ENCODE measurements at places on chromosomes 12 and 14.

DNA sequence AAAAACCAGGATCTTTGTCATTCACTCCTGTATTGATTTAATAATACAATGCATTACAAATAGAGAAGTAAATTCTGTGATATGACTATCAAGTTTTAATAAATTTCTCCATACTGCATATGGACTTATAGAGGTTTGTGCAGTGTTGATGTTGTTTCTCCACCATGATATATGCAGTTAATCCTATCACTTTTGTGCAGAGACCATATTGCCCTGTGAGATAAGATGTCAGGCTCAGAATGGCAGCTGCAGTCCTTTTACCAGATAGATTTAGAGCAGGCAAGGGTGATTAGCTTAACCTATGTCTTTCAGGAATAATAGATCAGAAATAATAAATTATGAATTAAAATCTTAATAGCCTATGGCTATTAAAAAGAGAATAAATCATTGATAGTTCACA is 38.6 kb upstream of the KCNJ8 start:
- DNase-seq, result no peak

DNA sequence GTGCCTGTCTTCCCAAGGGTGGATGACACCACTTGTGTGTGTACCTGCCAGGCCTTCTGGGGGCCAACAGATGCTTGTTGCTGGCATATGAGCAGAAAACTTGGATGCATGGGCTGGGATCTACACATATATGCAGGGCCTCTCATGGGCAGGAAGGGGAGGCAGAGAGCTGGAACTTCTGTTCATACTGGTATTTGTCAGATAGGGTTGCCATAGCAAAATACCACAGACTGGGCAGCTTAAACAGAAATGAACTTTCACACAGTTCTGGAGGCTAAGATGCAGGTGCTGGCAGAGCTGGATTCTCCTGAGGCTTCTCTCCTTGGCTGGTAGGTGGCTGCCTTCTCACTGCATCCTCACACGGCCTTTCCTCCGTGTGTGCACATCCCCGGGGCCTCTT is 121.8 kb downstream of the SUDS3 start:
- DNase-seq, result no peak

GRCh38 chr12:73418541-73418940 is 1119.1 kb upstream of the ATXN7L3B start:
- no peak for DNase-seq

DNA sequence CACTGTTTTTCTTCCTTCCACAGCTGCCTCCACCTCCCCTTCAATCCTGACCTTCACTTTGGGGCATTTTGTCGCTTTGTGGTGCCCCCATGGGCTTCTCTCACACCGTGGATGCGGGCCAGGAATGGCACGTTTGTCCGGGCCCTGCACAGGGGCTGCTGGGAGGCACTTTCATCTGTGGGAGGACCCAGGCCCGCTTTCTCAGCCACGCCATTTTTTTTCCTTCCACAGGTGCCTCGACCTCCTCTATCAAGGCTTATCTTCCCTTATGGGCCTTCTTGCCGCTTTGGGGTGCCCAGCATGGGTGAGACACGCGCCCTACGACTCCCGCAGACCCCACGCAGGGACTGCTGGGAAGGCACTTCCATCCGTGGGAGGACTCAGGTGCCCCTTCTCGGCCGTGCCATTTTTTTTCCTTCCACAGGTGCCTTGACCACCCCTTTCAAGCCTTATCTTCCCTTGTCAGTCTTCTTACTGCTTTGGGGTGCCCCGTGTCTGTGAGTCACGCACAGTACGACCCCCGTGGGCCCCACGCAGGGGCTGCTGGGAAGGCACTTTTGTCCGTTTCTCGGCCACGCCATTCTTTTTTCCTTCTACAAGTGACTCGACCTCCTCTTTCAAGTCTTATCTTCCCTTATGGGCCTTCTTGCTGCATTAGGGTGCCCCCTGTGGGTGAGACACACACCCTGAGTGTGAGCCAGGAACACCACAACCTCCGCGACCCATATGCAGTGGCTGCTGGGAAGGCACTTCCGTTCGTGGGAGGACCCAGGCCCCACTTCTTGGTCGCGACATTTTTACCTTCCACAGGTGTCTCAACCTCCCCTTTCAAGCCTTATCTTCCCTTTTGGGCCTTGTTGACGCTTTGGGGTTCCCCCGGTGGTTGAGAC is 270.7 kb downstream of the ALG10 start:
- no peak for DNase-seq

GRCh38 chr14:34484726-34485125 is 22.7 kb upstream of the SPTSSA start:
- DNase-seq, result no peak

DNA sequence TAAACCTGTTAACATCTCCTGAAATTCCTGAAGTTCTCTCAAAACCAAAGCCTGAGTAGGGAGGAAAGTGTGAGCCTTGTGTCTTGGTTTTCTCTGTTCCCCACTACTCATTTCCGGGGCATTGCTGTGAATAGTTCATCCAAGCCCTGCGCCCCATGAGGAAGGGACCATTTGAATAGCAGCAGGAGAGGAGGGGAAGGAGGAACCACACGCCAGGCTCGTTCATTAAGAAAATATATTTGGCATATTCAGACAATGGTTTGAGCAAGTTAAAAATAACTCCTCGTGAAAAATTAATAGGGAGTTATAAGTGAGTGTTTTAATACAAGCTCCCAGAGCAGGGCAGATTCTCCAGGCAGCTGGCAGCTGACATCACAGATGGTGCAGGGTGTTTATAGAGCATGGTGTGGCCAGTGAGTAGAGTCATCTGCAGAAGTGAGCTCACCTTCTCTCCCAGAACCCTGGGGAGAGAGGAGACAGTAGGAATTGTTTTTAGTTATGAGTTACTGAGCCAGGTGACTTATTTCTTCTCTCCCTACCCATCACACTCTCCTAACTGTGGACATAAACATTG is 29.5 kb upstream of the CISTR start:
- no peak for DNase-seq

DNA sequence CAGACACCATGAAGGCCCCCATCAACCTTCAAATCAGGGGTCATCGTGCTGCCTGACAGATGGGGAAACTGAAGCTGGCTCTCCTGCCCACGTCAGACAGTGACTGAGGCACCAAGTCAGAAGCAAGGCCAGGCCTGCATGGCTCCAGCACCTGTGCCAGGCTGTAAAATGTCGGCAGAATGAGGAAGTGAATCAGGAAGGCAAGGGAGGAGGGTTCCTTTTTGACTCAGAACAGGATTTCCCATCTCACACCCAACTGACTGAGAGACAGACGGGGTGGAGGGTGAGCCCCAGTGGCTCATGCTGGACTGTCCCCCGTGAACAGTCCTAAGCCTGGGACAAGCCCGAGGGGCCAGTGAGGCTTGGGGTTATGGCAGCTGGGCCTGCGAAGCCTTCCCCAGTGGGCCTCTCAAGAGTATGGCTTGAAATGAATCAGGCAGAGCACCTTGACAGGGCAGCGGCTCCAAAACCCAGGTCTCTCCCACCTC is 20.9 kb downstream of the SYNE3 start:
- DNase-seq, result no peak

DNA sequence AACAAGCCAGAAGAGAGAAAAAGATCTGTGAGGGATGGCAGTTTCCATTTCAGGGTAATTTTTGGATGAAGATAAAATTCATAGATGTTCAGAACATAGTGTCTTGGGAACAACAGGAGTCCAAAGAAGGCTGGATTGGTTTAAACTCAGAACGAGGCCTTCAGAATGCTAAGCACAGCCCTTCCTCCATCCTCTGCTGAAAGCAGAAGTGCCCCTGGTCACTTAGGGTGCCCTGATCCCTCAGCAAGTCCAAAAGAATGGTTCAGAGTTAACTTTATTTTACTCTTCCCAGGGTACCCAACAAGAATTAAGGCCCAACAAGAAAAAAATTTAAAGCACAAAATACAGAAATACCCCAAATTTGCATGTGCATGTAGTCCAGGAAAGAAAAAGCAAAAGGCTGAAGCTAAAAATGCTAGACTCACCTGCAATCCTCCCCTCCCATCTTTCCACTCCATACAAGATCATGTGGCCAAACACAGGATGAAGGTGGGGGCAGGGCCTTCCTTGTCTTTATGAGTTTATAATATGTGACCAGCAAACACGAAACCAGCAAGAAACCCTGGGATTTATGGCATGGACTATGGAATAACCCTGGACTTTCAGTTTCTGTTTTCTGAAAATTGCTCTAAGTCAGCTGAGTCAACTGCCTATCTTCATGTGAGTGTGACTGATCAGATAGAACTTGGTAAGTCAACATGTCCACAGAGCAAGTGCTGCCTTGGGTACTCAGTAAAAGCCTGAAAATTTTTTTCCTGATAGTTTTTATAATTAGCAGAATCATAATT is 21.2 kb downstream of the MAX start:
- no peak for DNase-seq

GRCh38 chr12:82966001-82966559 is 279.4 kb downstream of the TMTC2 start:
- no peak for DNase-seq

GRCh38 chr12:26595806-26596205 is 237.2 kb downstream of the ITPR2 start:
- no peak for DNase-seq

GRCh38 chr12:62720661-62721330 is 214.2 kb downstream of the PPM1H start:
- no peak for DNase-seq

DNA sequence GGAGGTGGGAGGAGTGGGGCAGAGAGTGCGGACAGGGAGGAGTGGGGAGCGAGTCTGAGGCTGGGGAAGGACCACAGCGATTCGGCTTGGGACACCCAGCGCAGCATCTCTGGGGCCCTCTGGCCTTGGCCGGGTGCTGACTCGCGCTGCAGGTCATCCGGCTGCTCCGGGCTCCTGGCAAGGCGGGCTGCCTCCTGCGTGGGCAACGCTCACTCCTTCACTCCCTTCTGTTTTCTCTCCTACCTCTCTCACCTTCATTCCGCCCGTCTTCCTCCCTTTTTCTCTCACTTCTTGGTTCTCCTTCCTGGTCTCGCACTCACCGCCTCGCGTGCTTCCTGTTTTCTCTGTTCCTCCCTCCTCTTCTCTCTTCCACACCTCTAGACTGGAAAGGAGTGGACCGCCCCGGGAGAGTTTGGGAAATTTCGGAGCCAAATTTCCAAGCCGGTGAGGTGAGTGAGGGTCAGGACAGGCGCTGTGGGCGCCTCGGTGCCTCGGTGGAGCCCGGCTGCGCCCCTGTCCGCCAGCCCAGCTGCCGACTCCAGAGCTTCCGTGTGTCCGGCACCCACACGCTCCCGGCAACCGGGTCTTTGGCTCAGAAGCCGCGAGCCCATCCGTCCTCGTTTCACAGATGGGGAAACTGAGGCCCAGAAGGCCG is 86.7 kb downstream of the B4GALNT3 start:
- DNase-seq, result no peak
